Small intestine (tissue), 16 donors: ENCODE measurements at places on chromosomes 5 and 9. TPM values are rescaled to one million over a fixed set of nuclear protein-coding genes. Genes with fewer than 3 reads are reported as not detected.
A peak's percentile ranks its signal among the peaks of the same experiment; 100 is the strongest.

DNA sequence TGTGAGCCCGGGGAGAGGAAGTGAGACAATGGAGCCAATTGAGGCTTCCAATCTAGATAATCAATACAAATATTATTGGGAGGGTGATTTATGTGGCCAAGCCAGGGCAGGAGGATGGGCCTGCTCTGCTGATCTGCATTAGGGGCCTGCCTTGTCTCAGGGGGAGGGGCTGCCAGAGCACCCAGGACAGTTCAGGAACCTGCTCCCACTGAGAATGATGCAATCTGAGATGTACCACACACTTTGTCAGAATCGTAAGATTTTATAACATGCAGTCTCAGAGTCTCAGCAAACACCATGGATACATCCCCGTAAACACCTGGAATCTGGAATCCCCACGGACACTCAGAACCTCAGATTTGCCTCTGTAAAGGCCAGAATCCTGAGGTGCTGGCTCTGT lies 19.3 kb downstream of the FGF18 start:
- DNase-seq, result no peak

SOHLH1 gene
- not detected for polyA plus RNA-seq

DNA sequence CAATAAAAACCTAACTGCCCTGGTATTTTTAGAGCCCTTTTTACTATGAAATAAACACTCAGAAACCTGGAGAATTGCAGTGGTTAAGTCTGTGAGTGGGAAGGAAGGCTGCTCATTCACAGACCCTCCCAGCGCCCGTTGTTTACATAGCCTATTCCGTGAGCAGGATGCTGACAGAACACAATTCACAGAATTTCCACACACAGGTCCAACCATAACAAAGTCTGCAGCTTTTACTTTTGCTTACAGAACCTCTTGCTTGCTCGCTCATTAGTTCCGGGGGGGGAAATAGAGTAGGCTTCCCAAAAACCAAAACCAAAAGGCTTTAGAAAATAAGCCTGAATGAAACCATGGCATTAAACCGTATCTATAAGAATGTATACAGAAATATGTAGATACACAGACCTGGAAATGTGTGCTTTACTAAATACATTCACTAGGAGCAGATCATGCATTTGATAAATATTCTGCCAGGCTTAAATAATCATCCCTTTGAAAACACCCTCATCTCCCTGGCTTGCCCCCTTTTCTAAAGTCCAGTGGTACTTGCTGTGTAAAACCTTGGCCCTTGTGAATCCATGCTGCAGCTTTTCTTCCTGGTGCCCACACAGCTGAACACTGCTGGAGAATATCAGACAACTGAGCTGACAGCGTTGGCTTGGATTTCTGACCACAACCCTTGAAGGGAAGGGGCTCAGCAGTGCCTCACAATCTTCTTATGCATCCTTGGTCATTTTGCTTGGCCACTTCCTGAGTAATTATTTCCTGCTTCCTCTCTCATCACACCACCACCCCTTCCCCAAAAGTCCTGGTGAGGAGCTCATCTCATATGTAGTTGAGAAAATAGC lies 128.0 kb downstream of the FANCC start:
- no peak for DNase-seq

IL7R gene
- 5.9 TPM for polyA plus RNA-seq

TMC1 gene
- 0.25 TPM for polyA plus RNA-seq

GRCh38 chr5:43773478-43773844 lies 170.5 kb downstream of the NNT start:
- DNase-seq, result no peak

- DNase-seq, result no peak
These were observed 13.9 kb downstream of the PCDH12 start for GRCh38 chr5:141944076-141944475.

DNA sequence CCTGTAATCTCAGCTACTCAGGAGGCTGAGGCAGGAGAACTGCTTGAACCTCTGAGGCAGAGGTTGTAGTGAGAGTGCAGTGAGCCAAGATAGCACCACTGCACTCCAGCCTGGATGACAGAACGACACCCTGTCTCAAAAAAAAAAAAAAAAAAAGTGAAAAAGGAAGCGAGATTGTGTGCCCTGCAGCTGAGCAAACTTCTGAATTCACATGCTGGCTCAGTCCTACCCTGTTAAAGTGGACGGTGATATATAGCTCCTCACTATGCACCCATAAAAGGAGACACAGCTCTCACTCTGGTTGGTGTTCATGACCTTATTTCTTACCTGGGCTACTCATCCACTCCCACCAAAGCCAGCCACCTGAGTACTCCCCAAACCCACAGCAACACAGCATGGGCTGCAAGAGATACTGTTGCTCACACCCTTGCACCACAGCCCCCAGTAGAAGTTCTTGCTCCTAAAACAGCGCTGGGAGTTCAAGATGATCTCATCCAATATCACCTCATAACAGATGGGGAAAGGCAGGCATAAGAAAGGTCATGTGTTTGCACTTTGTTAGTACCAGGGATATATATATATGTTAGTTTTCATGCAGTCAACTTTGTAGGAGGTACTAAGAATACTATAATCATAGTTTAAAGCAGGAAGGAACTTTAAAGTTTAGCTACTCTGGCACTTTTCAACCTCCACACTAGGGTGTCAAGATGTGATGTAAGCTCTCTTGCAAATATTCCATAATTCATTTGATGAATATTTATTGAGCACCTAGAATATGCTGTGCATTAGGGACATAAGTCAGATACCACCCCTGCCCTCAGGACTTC lies 4.0 kb downstream of the TTLL11 start:
- no peak for DNase-seq

- no peak for DNase-seq
These were observed 41.7 kb upstream of the JAK2 start for GRCh38 chr9:4943346-4943745.

KIAA0825 gene
- 0.67 TPM for polyA plus RNA-seq

PCDHA9 gene
- not detected for polyA plus RNA-seq

GRCh38 chr5:147857302-147858129 lies 21.0 kb upstream of the SCGB3A2 start:
- peak; percentile 66 for DNase-seq

LCN2 gene
- polyA plus RNA-seq, result 582 TPM

- DNase-seq, result no peak
These were observed 17.6 kb upstream of the HAVCR1 start for GRCh38 chr5:157076558-157076957.

DNA sequence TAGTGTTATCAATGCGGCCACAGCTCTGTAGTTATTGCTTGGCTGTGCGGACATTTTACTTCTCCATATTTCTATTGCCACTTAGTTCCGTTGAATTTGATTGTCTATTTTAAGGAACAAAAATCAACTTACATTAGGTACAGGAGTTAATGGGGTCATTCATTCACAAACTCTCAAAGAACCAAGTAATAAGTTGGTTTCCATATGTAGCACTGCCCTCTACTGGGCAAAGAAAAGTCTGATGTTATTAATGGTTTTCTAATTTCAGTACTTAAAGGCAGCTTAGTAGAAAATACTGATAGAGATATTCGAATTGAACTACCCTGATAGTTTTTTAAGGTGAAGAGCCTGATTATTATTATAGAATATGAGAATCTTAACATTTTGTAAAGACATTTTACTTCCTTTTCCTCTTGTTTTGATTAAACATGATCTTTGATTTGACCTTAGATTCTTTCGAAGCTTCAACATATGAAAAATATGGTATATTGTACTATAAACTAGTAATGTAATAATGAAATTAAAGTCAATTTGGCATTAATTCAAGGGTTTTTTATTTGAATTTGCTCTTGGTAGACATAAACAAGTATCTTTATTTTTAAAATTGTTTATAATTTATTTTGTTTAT lies 119.5 kb upstream of the CTNND2 start:
- DNase-seq, result peak; percentile 42

DNA sequence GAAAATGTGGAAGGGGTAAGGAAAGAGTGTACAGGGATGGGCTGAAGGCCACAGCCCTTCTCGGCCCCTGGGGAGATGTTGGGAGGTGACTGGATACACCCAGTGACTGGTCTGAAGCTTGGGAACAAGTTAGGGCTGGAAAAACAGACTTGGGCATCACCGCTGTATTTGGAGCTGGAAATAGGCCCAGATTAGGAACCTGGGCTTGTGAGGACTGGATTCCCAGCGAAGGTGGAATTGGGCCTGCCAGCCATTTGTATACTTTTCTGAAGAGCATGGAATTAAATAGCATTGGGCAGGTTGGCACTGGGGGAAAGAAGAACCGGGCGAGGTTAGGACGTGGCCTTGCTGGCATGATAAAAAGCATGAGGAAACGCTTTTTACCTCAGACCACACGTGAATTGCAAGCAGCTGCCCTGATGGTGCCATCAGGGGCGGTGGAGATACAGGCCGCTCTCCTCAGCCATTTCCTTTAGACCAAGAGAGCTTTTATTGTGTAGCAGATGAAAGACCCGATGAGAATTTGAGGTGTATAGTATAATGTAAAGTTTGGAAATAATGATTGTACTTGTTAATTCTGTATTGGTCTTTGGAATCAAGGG lies 37.8 kb downstream of the OTULIN start:
- DNase-seq, result no peak

GPR21 gene
- 0.15 TPM for polyA plus RNA-seq

GRCh38 chr9:122202111-122202510 lies 26.6 kb downstream of the LHX6 start:
- DNase-seq, result no peak

DNA sequence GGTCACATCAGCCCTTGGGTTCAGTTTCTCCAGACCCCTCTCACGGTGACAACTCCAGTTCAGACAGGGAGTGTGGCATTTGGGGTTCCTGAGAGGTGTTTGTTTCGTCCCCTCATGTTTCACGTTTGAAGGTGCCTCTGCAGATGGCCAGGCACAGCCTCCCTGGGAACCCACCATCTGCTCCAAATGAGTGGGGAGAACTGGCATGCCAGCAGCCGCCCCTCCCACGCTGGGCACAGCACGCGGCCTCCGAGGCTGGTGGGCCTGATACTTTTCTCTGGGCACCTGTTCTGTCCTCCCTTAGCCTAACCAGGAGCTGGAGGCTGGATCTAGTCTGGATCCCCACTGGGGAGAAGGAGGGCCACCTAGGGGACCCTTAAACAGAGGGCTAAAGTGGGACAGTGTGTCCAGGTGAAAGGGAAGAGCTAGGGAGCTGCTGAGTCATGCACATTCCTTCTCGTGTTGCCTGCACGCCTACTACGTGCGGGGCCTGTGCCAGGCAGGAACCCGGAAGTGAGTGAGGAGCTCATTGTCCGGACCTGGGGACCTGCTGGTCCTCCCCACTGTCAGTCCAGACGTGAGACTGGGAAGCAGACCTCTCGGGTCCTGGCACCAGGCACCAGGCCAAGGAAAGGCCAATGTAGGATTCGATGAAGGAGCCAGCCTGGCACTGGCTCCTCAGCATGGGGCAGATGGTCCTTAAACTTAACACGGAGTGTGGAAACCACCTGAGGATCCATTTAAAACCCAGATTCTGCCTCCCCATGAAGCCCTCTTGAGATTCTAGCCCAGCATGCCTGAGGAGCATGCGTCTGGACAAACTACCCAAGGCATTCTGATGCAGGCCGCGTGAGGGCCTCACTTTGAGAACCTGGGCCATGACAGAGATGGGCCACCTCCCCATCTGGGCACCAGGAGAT lies 11.7 kb downstream of the DNM1 start:
- DNase-seq, result no peak

DNA sequence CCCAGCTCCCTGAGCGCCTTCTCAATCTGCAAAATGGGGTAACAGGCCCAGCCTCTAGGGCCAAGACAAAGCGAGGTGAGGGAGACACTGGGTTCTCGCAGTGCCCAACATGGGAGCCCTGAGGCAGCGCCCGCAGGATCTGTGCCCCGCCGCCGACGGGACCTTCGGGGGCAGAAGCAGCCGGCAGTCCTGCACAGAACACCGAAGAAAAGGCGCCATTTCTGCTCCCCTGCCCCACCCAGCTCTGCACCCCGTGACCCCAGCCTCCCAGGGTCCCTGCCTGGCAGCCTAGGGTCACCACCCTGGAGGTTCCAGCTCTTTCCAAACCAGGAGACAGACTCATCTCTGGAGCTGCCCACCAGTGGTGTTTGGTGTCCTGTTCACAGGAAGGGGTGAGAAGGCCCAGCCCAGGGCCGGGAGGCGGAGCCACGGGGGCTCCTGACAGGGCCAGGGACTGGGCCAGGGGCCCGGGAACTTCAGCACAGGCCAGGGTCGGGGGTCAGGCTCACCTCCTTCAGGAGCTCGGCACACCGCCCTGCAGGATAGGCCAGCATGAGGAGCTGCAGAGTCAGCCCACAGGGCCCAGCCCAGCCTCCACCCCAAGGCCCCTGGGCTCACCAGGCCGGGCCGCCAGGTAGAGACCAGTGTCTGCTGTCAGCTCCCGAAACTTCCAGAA lies 3.3 kb downstream of the LCN8 start:
- DNase-seq, result no peak

DNA sequence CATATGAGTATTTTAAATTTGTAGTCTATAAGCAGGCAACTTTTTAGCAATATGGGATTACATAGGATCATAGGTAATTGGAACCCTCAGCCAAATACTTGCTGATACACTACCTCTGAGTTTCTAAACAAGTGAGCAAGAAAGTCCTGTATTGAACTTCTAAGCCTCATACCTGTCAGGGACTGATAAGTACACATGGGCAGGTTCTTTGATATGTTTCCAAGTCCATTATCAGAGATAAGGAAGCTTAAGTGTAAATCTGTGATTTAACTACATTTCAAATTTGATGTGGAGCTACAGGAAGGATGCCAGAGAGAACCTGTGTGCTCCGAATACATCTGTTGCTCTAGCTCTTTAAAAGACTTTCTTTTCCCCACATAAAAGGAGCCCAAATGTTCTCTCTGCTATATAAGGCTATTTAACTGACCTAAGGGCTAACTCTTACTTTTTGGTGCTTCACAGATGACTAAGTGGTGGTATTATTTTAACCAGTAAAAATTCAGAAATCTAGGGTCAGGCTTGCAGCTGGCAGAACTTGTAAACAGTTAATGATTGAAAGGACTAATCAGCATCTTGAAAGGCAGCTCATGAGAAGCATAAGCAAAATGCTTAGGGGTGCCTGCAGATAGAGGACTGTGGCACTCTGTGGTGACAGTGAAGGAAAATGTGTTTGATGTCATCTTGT lies 228.6 kb downstream of the NR3C1 start:
- DNase-seq, result no peak

DNA sequence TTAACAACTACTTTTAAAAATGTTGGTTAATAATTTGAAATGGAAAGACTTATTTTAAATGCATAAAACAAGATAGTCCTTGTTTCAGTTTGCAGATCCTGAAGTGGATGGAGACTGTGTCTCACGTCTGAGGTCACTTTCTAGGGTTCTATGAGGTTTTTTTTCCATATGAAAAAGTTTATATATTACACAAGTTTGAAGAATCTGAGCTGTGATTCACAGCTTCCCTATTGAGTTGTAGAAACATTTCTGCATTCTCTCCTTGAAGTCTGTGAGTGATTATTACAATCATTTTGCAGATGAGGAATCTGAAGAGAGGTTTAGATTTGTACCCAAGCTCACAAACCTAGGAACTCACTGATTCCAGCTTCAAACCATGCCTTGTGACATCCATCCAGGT lies 442.5 kb upstream of the KLF4 start:
- no peak for DNase-seq

- peak; percentile 58 for DNase-seq
These were observed 962 bp upstream of the NR6A1 start for GRCh38 chr9:124771867-124772679.

ADGRD2 gene
- polyA plus RNA-seq, result not detected
